Endothelial cell of umbilical vein (primary cell): ENCODE measurements at places on chromosomes 7 and 10. TPM values are rescaled to one million over a fixed set of nuclear protein-coding genes. Genes with fewer than 3 reads are reported as not detected.

The TMEM236 gene
- 0.24 TPM in 1 of 2 replicates, not detected in the other for total RNA-seq

GRCh38 chr7:47945261-47946015, 2.8 kb downstream of the PKD1L1 start:
- peak overlapping the region; percentile 60 for H3K27ac ChIP-seq
- peaks cover 86% of the 10 kb centered on the region for H3K4me1 ChIP-seq
- no peak overlapping the region for H3K4me3 ChIP-seq
- peak; percentile 83 for DNase-seq
- H3K27me3 ChIP-seq = no peaks in the 10 kb centered on the region
- H3K36me3 ChIP-seq = no peaks in the 10 kb centered on the region

- no peaks in the 10 kb centered on the region for H3K4me1 ChIP-seq
- DNase-seq = no peak
- no peak overlapping the region for H3K4me3 ChIP-seq
- H3K36me3 ChIP-seq = no peaks in the 10 kb centered on the region
- H3K27me3 ChIP-seq = no peaks in the 10 kb centered on the region
- no peak overlapping the region for H3K27ac ChIP-seq
Observed at GRCh38 chr10:59750155-59750945, 2.9 kb downstream of the MRLN start.

DNA sequence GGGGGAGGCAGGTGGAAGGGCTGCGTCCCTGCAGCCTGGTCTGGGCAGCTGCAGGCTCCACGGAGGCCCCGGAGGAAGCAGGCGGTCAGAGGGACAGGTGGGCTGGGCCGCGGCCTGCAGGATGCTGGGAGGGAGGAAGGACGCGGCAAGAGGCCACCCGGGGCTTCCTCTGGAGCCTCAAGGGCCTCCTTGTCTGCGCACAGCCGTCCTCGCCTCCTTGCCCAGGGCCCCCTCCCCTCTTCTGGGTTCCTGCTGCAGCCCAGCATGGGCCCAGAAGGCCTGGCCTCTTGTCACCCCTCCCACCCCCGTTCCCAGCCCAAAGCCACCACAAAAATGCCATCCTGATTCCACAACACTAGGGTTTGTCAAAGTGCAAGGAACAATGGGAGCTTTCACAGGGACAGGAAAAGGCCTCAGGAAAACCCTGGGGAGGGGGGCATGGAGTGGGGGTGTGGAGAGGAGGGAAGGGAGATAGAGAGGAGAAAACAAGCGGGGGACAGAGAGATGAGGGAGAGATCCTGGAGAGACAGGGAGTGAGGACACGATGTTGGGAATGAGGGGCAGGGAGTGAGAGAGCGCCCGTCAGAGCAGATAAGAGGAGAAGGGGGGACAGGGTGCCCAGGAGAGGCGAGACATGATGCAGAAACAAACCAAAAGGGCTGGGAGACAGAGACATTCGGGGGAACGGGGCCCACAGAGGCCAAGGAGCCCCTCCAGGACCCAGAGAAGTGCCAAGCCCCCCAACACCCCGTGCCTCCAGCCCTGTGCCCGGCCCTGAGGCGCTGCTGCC, 41.8 kb downstream of the ZCCHC24 start:
- H3K4me3 ChIP-seq = no peak overlapping the region
- peaks cover 26% of the 10 kb centered on the region for H3K4me1 ChIP-seq
- peak; percentile 34 for DNase-seq
- no peak overlapping the region for H3K27ac ChIP-seq

DNA sequence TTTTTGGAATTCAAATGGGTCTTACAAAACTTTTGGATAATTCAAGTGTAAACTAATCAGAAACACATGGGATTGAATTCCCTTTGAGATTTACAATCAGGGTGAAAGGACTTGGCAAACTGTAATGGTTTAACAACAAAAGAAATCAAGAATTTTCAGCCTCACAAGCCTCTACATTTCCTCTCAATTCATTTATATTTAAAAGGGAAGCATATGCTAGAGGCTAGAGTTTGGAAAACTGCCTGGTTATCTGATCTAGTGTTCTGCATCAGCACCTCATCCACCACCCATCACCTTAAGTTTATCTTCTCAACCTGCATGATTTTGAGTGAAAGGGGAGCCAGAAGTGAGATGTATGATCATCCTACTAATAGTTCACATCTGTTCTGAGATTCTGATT, 120.7 kb downstream of the TES start:
- H3K27ac ChIP-seq = no peak overlapping the region
- peak; percentile 42 for DNase-seq
- H3K27me3 ChIP-seq = no peaks in the 10 kb centered on the region

The RASA4B gene
- total RNA-seq = 5.8 and 9.8 TPM in 2 replicates

DNA sequence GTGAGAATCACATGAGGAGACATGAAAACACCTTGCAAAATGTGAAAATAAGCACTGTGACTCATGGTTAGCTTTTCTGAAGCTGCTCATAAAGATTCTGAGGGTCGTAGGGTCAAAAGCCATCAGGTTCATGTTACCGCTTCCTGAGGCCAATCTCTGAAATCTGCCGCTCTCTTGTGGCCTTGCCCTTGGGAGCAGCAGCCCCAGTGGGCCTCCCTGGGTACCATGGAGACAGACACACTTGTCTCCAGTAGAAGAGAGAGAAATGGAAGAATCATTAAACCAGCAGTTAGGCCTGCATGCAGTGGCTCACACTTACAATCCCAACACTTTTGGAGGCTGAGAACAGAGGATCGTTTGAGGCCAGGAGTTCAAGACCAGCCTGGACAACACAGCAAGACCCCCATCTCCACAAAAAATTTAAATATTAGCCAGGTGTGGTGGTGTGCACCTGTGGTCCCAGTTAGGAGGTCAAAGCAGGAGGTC, 42.8 kb downstream of the NIPSNAP2 start:
- H3K4me1 ChIP-seq = no peaks in the 10 kb centered on the region
- no peaks in the 10 kb centered on the region for H3K27me3 ChIP-seq
- H3K4me3 ChIP-seq = no peak overlapping the region
- no peaks in the 10 kb centered on the region for H3K36me3 ChIP-seq
- H3K27ac ChIP-seq = no peak overlapping the region

DNA sequence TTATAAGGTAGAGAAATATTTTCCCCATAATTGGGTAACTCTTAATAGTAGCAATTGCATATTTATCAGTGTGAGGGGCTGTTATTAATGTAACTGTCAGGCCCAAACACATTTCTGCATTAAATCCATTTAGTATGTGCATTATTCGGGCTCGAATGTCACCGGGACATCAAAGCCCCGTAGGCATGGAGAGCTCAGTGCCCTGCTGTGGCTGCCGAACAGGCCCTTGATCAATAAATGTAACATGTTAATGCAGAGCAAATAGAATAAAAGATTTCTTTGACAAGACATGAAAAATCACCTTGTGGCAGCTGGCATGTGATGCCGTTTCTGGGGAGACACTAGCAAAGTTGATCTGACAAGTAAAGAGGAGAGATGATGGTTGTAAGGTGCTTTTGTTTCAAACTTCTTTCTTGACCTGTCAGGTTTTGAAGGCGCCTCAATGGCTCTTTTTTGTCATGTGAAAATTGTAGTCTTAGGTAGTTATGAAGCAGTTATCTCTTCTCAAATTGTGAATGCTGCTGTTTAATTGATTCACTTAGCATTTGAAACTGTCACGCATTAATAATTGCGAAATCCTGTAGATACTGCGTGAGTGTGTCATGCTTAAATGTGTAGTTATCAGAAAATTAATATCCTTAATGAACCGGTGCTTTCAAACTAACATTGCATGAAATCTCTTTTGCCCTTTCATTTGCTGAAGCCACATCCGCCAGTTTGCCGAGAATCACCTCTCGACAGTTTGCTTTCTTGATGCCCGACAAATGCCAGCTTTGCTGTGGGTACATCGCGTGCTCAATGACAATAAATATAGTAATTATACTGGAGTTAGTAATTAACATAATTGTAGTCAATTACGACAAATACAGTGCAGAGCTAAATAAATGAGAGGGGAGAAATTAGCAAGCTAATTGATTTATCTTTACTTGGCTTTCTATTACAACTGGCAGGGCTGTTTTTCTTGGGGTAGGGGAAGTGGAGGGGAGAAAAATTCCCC, 19.5 kb downstream of the LRMDA start:
- H3K4me1 ChIP-seq = no peaks in the 10 kb centered on the region
- no peak overlapping the region for H3K4me3 ChIP-seq
- H3K27ac ChIP-seq = no peak overlapping the region
- no peak for DNase-seq
